Fibroblast of lung (primary cell): ENCODE measurements at places on chromosomes 4 and X. TPM values are rescaled to one million over a fixed set of nuclear protein-coding genes. Genes with fewer than 3 reads are reported as not detected.

GRCh38 chr4:75412746-75413145 lies 101.5 kb downstream of the RCHY1 start:
- DNase-seq: no peak

DNA sequence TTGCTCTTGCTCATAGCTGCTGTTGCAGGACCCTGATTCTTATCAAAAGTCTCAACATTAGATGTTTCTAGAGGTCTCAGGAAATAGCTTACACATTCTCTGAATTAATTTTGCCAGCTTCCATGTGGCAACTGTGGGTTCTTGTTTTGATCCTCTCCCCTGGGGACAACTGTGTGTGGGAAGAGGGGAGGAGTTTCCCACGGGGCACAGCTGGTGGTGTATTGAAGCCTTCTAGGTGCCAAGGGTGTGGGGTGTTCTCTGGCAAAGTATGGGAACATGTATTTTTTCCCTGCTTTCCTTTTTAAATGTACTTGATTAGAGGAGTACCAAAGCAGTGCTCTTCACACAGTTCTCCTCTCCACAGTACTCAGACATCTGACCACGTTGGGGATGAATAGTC lies 212.7 kb downstream of the RPA4 start:
- no peak for DNase-seq

Gene MTNR1A
- total RNA-seq: not detected in 2 replicates

DNA sequence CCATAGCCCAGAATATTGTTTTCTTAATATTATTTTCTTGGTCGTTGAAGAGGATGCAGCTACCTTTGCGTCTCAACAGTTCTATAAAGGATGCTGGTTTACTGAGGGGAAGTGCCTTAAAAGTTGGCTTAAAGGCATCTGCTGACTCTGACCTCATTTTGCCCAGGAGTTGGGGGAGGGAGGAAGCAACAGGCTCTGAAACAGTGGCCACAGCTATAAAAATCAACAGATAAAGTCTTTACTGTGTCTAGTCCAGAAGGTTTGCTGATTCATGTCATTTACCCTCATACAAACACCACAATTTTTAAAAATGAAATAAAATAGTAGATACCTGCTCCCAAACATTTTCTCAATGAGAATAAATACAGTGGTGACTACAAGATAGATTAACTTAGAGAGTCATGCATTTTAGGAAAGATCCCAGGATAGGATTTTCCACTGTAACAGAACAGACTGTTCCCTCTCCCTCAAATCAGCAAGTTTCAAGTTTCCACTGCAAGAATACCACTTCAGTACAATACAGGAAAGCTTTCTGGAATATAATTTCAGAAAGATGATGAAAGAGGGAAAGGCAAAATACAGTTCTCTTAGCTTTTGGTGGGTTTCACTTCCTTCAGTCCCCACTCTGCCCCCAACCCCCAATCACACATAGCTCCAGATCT lies 1.9 kb downstream of the PHKA1 start:
- peak; percentile 45 for DNase-seq

DNA sequence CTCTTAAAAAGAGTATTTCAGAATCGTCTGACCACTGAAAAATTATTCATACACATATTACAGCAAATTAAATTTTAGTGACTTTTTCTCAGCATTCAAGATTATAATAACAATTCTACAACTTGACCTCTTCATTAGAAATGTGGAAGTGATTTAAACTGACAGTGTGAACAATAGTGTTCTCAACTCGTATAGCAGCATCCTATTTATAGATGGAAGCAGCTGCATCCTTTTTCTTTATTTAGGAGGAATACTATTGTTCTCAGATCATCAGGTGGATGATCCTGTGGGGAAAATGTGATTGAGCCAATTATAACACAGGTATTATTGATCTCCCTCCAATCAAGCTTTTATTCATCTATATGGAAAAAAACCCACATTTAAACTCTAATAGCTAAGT lies 56.7 kb downstream of the RAPGEF2 start:
- no peak for DNase-seq

Gene MAGEC3
- not detected in 2 replicates for total RNA-seq
